Hindlimb muscle (tissue), 1 donor: ENCODE measurements at places on chromosomes 1 and 21. TPM values are rescaled to one million over a fixed set of nuclear protein-coding genes. Genes with fewer than 3 reads are reported as not detected.

- DNase-seq = no peak
These were observed 16.5 kb downstream of the TNFRSF1B start for GRCh38 chr1:12183095-12183794.

DNA sequence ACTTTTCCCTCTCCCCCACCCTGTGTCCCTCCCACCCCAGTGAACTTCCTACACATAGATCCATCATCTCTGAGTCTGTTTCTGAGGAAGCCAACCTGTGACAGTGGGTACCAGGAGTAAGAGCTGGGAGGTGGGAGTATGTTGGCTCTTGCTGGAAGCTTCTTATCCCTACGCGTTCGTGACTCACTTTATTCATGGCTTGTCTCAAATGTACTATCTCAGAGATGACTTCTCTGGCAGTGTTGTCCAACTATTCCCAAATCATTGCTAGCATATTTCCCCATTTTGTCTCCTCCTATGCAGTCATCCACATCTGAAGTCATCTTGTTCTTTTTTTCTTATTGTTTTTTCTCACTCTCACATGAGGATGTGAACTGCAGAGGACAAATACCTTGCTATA is 88.0 kb downstream of the HIVEP3 start:
- no peak for DNase-seq

GRCh38 chr1:228899421-228899956 is 164.2 kb downstream of the RHOU start:
- no peak for DNase-seq

- DNase-seq = no peak
These were observed 158.9 kb downstream of the KCNK2 start for GRCh38 chr1:215241451-215241850.

CAPN8 gene
- polyA plus RNA-seq = not detected
